Cortex of kidney (tissue), 1 donor: ENCODE measurements at places on chromosomes 5 and 9.

- no peak for DNase-seq
Measured at GRCh38 chr9:137575716-137576411, 2.9 kb downstream of the DPH7 start.

DNA sequence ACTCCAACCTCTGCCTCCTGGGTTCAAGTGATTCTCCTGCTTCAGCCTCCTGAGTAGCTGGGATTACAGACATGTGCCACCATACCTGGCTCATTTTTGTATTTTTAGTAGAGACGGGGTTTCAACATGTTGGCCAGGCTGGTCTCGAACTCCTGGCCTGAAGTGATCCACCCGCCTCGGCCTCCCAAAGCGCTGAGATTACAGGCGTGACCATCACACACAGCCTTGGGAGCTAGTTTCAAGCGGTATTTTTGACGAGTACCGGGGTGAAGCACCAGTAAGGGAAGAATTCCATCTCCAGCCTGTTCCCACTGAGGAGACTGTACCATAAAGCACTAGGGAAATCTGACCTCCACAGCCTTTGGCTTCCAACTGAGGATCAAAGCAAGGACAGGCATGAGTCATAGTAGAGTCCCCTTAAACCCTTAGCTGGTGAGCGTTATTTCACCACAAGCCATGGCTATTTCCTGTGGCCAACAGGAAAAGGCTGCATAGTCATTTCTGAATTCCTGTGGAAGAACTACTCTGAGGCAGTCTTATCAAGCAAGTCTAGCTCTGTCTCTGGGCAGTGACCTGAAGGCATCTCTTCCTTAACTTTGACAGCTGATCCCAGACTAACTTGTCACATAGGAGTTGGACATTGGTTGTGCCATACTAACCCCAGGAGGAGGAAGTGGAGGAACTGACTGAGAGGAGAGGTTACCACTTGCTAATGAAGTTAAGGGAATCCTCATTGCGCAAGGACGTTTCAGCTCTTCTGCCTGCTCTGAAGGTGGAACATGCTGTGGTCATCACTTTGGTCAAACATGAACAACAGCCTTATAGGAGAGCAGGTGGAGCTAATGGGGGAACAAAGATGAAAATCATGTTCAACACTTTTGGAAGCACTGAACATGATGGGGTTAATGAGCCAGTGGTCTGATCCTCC is 85.8 kb upstream of the DMRT1 start:
- DNase-seq, result no peak

GRCh38 chr9:95087659-95088242 is 229.8 kb downstream of the FANCC start:
- no peak for DNase-seq

- DNase-seq, result no peak
Measured at GRCh38 chr5:149537374-149537975, 13.8 kb downstream of the CSNK1A1 start.

DNA sequence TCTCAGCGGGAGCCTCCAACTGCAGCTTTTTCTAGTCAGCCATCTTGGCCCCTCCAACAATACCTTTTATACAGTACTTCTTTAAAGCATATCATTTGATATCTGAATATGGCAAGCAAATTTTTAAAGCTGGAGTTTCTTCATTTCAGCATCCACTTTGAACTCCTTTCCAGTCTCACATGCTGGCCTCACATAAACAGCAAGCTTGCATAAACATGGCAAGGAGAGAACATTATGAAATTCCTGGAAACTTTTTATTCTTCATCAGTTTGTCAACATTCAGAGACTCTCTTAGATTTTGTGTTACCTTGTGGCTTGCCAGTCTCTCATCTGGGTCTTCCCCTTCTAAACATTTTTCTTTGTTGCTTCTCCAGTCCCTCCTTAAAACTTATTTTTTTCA is 745.3 kb downstream of the NR2F1-AS1 start:
- DNase-seq, result no peak

DNA sequence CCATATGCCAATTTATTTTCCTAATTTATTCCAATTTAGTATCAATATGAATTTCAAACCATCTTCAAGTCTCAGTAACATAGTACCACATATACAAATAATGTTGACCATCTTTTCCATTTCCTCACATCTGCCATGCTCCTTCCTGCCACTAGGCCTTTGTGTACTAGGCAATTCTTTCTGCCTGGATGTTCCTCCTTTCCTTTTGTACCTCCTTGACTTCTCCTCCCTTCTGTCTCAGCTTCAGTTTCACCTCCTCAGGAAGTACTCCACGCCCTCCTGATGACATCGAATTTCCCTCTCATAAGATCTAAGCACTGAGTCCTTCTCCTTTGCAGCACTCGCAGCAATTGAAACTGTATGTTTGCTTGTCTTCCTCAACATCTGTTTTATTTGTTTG is 53.9 kb downstream of the MEF2C start:
- DNase-seq, result no peak

- no peak for DNase-seq
Measured at GRCh38 chr5:115246361-115246991, 16.2 kb downstream of the PGGT1B start.

DNA sequence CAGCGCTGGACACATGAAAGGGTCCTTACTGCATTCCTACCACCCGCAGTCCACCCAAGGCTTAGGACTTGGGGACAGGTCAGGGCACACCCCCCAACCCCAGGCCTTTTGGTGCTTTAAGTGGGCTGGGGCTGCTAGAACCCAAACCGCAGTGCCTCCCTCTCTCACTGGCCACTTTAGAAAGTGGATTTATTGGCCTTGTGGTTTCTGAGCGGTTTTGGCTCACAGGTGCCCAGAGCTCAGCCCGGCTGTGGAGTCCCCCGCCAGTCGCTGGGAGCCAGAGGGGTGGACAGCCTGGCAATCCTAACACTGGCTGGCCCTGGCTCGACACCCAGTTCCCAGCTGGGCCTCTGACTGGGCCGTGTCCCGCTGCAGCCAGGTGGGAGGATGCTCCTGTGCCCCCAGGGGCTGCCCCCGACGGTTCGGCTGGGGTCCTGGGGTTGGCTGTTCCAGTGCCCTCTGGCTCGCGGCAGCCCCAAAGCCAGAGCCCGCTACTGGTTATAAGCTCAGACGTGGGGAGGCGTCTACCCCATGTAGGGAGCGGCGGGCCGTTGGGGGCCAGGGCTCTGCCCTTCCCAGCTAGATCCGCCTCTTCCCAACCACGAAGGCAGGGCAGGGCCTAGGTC is 65.2 kb upstream of the RNU6ATAC start:
- no peak for DNase-seq

GRCh38 chr5:14383923-14384322 is 197.7 kb upstream of the OTULINL start:
- no peak for DNase-seq

- DNase-seq, result no peak
Measured at GRCh38 chr5:170743876-170744212, 39.7 kb upstream of the GABRP start.

- no peak for DNase-seq
Measured at GRCh38 chr9:72390907-72391306, 25.9 kb upstream of the ZFAND5 start.

- no peak for DNase-seq
Measured at GRCh38 chr5:147369742-147370374, 135.0 kb downstream of the STK32A start.

GRCh38 chr5:176429972-176430371 is 13.6 kb upstream of the CLTB start:
- DNase-seq, result no peak

- no peak for DNase-seq
Measured at GRCh38 chr9:38119560-38120236, 50.7 kb upstream of the SHB start.

DNA sequence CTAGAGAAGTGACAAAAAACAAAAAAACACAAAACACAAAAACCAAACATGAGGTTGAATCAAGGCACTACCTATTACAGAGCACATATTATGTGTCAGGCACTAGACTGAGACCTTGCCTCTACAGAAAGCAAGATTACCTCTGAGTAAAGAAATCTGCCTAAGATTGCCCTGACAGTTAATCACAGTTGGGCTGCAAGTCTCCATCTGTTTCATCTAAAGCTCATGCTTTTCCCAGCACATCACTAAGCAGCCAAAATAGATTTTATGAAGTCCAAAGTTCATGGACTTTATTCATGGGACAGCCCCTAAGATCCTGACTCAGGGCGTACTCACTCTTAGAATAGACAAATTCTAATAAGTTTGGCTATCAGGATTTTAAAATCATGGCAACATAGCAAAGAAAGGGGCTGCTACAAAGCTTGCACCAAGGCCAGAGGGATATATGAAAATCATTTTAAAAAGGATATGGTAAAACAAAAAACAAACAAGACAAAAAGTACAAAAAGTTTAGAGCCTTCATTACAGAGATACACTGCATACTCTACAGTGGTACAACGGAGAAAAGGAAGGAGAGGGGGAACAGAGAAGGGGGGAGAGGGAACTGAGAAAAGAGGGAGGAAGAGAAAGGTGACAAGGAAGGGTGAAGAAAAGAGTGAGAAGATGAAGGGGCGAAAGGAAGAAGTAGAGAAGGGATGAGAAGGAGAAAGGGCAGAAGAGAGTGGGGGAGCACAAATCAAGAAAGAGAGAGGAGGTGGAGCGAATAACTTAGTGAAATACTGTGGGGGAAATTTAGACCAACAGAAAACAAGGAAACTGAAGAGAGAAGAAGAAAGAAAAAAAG is 58.2 kb downstream of the RICTOR start:
- DNase-seq, result no peak

- DNase-seq, result no peak
Measured at GRCh38 chr5:956941-957747, 51.5 kb upstream of the NKD2 start.

GRCh38 chr5:116577064-116577788 is 2.6 kb upstream of the SEMA6A start:
- DNase-seq, result no peak

- no peak for DNase-seq
Measured at GRCh38 chr5:87051502-87052113, 216.1 kb upstream of the RASA1 start.

DNA sequence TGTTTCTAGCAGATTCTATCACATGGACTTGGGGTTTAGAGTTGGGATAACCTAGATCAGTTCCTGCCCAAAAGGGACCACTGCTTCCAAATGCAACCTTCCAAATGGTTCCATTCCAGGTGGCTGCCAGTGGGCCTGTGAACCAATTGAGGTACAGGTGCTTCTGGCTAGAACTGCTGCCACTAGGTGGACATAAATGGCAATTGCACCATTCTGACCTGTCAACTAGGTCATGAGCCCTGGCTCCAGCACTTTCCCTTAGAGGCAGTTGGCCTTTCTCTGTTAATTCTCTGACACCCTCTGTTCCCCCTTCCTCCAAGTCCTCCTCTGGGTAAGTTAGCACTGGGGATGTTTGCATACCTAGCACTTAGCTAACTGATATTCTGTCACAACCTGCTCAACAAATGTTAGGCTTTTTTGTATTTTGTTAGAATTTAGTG is 16.6 kb upstream of the HEMGN start:
- DNase-seq, result no peak

DNA sequence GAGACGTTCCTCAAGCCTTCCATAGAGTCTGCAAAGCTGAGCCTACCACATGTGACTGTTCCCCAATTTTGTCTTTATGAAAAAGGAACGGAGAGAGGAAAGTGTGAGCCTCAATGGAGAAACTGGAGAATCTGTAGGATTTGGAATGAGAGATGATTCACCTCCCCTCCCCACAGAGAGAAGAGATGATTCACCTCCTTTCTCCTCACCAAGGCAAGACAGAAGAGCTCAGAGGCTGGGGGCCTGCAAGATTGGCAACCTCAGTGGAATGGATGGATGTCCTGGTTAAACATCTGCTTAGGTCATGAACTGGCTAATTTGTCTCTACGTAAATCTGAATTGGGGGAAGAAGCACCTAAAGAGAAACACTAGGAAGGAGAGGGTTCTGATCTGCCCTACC is 17.0 kb upstream of the MOCS2 start:
- DNase-seq, result no peak

DNA sequence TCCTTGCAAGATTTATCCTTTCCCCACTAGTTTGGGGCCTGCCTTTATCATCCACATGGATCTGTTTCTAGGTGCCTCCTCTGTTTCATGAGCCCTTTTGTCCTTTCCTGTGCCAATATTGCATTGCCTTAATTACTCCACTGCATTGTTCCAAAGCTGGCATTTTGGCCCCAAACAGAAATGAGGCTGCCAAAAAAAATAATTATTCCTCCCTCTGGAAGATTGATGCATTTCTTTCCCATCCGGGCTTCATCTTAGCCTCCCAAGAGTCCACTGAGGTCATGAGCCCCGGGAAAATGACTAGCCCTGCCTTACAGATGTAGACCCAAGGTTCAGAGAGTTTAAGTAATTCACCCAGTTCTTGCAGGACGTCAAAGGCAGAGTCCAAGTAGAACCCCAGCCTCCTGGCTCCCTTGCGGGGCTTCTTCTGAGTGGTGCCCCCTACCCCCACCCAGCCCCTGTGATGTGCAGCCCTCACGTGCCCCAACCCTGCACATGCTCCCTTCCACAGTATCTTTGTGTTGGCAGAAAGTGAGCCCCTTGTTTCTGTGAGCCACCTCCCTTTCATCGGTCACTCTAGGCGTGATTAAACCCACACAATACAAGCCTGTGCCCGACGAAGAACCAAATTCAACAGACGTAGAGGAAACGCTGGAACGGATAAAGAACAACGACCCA is 62.1 kb downstream of the TMOD1 start:
- DNase-seq, result no peak

- DNase-seq, result no peak
Measured at GRCh38 chr9:112726428-112726827, 8.5 kb upstream of the INIP start.

DNA sequence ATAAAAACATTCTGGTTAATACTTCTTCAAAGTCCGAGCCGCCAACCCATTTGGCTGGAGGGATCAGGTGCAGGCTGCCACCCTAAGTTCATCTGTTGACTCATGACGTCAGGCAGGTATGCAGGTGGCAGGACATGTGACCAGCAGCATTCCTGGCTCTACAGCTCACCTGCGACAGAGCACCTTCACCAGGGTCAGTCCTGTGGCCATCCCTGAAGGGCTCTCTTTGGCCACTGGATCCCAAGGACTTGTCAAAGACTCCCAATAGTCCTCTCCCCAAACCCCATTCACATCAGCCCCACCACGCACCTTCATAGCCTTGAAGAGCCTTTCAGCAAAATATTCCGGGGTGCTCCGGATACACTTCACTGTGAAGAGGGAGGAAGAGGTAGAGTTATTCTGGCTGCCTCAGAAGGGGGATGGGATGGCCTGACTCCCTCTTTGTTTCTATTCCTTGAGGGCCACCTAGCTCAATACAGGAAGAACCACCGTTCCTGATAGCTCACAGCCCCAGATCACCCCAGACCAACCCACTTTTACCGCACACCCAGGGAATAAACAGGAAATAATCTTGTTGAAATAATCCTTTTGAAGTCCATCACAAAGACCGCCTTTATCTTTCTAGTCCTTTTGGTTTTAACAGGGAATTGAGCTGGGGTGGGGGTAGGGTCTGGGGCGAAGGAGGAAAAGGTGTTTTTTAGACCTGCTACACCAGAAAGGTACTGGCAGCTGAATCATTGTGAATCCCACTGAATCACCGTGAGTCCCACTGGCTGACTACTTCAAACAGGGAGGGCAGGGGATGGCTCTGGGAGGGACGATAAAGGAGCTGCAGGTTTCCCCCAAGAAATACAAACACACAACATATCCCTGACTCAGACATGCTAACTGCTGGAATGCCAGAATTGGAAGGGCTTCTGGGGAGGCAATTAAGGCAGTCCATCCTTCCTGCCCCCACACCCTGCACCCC is 26.4 kb downstream of the ANXA6 start:
- no peak for DNase-seq

- no peak for DNase-seq
Measured at GRCh38 chr9:37540634-37541033, 35.5 kb downstream of the FBXO10 start.

GRCh38 chr9:87405677-87406542 is 91.8 kb upstream of the DAPK1 start:
- no peak for DNase-seq
